ENCODE measurements at places on chromosomes 1 and 21.

DNA sequence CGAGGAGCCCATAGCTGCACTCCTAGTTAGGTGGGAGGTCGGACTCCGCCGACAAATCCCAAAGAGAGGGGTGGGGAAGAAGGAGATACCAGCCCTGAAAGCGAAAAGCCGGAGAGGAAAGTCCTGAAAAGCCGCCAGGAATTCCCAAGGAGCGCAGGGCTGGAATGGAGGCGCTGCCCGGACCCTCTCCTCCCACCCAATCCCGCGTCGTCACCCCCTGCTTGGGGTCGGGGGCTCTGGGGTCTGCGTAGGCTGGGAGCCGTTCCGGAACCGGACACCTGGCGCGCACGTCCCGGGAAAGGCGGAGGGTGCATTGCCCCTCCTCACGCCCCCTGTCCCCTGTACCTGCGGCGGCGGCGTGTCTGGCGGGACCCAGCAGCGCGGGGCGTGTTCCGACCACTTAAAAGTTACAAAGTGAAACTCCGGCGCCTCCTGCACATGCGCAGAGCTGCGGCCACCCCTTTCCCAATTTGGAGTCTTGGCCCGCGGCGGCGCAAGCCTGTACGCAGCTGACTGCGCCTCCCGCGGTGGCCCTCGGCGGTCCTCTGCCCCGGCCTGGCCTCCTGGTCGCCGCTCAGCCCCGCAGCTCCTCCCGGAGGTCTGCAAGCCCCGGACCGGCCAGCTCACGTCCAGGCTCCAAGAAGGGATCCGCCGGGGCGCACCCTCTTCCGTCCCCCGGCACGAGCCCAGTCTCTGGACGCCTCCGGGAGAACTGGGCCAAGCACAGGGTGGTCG lies at the start of gene TMEM63A:
Gene TMEM63A, minus strand, starts transcription at position 422 of the 735 bp plus-strand sequence. CDS start 4,800 bp downstream, outside the sequence.
- peak; percentile 89 for DNase-seq

DNA sequence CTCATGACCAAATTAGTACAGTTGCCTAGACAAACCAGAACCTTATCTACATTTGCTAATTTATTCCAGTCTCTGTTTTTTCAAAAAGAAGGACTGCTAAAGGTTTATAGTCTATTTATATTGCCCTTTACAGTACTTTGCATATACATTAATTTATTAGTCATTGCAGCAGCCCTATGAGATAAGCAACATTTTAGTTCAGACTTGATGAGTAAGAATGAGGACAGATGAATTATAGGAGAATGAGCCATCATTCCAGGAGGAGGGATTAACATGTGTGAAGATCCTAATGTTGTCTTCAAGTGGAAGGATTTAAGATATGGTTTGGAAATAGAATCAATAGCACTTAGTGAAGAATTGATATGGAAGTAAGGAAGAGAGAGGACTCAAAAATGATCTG lies 152.4 kb downstream of the KCTD3 start:
- DNase-seq: no peak

GRCh38 chr1:39544327-39544726 lies 32.3 kb downstream of the PABPC4 start:
- no peak for DNase-seq

- no peak for DNase-seq
Measured at GRCh38 chr1:77310924-77311323, 29.1 kb downstream of the AK5 start.

GRCh38 chr1:100457683-100458082 lies 80.3 kb upstream of the GPR88 start:
- no peak for DNase-seq

DNA sequence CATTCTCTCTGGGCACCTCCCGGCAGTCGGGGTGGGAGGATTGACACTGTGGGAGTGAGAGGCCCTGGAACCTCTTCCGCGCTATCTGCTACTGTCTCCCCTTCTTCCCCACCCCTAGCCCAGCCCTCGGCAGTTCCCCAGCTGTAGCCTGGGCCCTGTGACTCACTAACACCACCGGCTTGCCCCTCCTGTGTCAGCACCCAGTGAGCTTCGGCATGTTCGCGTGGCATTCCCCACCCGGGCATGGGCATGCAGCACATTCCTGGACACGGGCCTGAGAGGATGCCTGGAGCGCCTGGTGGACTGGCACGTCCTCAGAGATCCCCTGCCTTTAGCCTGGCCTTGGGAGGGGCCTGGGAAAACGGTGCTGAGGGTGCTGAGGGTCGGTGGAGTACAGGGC lies 1.3 kb downstream of the CDK18 start:
- DNase-seq: no peak

DNA sequence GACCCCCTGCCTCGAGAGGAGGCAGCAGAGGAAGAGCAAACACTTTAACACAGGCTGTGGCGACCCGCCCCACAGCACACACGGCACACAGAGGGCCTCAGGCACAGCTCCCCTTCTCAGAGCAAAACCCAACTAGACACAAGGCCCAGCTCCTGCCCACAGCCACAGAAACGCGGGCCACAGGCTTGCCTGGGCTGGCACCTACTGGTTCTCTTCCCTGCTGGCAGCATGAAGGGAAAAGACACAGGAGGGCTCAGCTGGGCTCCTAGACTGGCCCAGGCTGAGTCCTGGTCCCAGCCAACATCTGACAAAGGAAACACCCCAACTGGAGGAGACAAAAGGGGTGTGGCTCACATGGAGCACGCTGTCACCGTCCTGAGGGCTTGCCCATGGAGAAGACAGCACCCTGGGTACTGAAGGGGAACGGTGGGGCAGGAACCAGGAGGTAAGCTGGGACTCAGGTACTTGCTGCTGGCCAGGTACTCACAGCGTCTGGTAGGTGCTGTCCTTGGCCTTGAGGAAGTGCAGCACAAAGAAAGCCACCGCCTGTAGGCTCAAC lies 3.5 kb downstream of the CD164L2 start:
- DNase-seq: no peak

- no peak for DNase-seq
Measured at GRCh38 chr1:167764458-167765330, 42.9 kb downstream of the MPZL1 start.

DNA sequence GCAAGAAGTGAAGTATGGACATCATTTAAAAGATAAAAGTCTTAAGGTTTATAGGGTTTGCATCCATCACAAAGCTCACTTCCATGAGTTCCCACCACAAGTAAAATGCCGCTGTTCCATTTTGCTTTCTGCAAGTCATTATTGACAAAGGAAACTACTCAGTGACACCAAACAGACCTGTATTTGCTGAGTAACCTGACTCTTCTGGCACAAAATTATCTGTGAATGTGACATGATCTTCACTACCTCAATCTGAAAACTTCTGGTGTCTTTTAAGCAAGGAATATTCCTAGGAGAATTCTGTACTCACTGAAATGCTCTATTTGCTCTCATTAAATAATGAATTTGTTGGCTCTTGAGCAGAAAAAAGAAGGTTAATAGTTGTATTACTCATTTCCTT lies 1077.4 kb upstream of the ADGRL4 start:
- no peak for DNase-seq

DNA sequence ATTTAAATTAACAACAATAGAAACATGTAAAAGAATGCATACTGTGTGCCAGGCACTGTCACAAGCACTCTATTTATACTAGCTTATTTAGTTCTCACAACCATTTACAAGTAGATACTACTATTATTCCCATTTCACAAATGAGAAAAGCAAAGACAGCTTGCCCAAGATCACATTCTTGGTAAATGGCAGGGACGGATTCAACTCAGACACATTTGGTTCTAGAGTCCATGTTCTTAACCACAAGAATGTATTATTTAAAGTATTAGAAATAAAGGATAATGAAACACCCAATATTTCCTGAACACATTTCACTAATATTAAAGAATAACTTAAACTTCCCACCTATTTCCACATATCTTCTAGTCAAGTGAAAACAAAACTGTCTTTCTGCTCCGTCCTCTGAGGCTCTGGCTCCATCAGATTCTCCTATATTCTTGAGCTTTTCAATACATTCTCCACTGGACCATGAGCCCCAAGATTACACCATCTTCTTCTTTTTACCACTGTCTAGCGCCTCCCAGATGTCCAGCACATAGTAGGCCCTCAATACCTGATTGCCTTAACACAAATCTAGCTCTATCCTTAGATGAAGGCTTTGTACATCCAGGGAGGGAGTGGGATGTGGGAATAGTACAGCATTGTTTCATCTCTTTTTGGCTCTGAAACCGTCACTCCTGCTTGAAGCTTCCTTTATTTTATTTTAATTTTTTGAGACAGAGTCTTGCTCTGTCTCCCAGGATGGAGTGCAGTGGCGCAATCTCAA lies 29.3 kb downstream of the SOD1 start:
- no peak for DNase-seq

DNA sequence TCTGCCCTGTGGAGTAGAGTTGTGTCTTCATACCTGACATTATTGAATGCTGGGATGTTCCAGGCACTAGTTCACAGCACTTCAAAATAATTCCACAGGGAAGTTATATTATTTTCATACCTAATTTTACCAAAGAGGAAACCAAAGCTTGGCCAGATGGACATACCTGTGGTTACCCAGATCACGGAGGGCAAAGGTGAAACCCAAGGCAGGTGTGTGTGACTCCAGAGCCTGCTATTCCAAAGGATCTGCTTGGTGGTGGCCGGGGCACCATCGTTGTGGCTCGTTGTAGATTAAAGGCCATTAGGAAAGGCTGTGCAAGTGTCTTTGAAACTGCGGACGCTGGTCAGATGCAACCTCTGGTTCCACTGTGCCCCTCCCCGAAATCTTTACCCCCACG lies 108.6 kb downstream of the ZBTB18 start:
- DNase-seq: no peak

DNA sequence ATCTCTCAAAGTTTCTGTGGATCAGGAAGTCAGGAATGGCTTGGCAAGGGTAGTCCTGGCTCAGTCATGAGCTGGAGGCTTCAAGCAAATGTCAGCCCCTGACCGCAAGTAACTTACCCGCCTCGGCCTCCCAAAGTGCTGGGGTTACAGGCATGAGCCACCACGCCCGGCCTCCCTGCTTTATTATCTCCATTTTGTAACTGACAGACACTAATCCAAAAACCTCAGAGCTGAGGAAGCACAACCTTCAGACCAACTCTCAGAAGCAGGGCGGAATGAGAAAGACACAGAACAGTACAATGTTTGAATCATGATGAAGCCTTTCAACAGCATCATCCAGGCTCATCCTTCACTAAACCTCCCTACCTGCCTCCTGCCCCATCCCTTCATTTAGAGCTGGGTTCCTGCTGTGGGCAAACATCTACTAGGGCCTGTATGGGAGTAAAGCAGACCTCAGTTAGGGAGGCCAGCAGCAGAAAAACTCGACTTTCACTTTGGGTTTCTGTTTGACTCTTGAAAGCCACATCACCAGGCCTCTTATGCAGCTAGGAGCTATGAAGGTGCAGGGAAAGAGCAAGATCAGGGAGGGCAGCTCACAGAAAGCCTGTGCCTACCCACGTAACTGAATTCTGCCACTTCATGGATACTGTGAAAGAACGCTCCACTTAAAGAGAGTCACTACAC lies 84.4 kb upstream of the RAB4A start:
- DNase-seq: no peak

DNA sequence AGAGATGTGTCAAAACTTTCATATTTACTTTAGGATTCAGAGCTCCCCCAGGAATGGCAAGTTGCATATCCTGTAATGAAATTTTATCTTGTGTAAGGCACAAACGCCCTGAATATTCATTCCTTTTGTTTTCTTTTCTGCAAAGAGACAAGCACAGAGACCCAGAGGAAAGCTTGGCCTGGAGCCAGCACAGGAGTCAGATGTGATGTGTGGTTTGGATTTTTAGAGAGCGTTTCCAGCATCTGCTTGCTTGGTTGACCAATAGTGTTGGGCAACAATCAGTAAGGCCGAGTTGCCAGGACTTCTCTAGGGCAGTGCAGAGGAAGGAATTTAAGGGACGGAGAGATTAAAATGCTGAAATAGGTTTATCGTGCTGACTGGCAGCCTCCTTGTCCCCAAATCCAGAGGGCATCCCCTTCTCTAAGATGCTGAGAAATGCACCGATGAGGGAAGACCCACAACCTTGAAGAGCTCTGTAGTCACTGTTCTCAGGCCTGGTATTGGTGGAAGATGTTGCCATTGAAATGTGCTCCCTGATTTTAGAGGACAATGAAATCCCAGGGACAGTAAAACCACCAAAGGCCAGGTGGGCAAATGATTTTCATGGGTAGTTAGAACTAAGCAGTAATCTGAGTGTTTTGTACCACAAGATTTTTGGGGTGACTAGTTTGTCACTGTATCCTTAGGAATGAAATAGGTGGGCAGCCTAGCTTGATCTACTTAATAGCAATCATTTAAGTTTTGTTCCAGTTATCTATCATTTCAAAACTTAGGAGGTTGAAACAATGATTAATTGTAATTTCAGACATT lies 37.9 kb upstream of the RHOU start:
- peak; percentile 55 for DNase-seq

- DNase-seq: no peak
Measured at GRCh38 chr1:162976628-162977027, 92.5 kb upstream of the RGS4 start.

- peak; percentile 32 for DNase-seq
Measured at GRCh38 chr1:41891199-41891896, 27.4 kb downstream of the HIVEP3 start.

- no peak for DNase-seq
Measured at GRCh38 chr21:34865400-34866241, 183.5 kb downstream of the RUNX1 start.

DNA sequence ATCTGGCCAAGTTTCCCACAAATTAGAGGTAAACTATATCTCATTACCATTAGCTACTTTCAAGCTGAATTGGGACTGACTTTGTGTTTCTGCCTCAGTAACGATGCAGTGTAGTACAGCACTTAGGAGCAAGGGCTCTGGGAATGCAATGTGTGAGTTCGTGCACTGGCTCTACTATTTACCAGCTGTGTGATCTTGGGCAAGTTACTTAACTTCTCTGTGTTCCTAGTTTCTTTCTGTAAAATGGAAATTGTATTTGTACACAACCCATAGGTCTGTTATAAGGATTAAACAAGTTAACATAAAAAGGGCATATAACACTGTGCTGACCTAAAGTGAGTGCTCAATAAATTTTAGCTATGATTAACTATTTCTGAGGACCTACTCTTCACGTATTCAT lies 65.0 kb upstream of the CSF1 start:
- DNase-seq: peak; percentile 23

- no peak for DNase-seq
Measured at GRCh38 chr1:9050803-9051202, 18.6 kb downstream of the SLC2A5 start.

GRCh38 chr1:200934676-200935245 lies 40.1 kb downstream of the INAVA start:
- DNase-seq: no peak

GRCh38 chr1:183632114-183632513 lies 3.5 kb downstream of the ARPC5 start:
- DNase-seq: no peak

DNA sequence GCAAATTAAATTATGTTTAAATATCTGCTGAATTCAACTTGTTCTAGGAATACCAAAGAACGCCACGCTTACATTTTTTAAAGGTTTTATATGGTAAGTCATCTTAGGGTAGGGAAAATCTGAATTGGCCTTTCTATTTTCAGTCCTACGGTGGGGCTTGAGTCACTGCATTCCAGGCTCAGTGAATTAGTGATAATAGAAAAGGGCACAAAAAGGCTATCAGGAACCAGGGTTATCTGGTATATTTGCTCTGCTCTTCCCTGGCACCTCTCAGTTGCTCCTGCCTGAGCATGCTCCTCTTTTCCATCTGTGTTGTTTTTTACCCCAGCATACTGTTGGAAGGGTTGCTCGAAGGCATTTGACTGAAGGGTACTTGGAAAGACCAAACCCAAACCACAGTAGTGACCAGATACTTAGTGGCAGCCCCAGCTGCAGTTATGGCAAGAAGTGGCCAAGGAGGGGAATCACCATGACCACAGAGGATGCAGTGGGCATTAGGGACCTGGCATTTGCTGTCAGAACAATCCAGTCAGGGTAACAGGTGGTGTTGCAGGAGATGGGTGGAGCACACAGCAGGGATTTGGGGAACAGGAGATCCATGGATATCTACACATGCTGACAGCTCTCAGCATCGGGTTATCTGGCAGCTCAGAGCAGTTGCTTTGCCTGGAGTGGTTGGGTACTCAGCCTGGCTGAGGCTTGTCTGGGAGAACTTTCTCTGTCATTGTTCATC lies 2.3 kb downstream of the OVAAL start:
- no peak for DNase-seq
